Stimulated activated CD8-positive, alpha-beta memory T cell treated with anti-CD3 and anti-CD28 coated beads, Interleukin-4, amount 100 ng/mL, for 1 hour (primary cell): ENCODE measurements at places on chromosomes 7 and 10.

- peak; percentile 26 for DNase-seq
These were observed 78.6 kb upstream of the C10orf90 start for GRCh38 chr10:126749015-126749655.

DNA sequence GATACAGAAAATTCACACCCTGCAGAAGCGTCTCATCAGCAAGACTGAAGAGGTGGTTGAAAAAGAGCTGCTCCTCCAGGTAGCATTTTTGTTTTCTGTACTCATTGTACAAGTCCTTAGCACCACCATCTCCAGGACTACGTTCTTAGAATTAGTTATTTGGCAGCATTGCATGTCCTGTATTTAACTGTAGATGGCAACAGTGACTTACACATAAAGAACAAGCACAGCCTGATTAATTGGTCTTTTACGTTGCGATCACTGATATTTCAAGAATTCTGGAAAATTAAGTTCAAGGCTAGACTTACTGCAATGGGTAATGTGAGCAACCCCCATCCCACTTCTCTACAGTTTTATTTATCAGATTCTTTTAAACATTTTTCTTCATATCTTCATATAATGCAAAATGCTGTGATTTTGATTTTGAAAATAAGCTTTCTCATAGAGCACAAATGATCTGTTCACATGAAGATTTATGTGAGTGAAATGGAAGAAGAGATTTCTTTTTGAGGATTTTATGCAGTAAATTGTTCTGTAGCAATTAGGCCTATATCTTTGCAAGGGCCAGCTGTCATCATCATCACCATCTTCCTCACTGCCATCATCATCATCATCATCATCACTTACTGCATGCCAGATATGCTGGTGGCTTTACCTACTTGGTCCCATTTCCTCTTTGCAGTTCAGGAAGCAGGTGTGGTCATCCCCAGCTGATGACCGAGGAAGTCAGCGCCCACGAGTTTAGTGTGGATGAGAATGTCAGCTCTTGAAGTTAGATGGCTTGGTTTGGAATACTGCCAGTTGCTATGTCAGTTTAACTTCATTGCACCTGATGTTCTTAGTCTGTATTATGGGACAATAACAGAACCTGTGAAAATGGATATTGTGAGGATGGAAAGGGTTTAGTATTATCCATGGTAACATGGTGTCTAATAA, 53.4 kb downstream of the CFAP58 start:
- DNase-seq = no peak

DNA sequence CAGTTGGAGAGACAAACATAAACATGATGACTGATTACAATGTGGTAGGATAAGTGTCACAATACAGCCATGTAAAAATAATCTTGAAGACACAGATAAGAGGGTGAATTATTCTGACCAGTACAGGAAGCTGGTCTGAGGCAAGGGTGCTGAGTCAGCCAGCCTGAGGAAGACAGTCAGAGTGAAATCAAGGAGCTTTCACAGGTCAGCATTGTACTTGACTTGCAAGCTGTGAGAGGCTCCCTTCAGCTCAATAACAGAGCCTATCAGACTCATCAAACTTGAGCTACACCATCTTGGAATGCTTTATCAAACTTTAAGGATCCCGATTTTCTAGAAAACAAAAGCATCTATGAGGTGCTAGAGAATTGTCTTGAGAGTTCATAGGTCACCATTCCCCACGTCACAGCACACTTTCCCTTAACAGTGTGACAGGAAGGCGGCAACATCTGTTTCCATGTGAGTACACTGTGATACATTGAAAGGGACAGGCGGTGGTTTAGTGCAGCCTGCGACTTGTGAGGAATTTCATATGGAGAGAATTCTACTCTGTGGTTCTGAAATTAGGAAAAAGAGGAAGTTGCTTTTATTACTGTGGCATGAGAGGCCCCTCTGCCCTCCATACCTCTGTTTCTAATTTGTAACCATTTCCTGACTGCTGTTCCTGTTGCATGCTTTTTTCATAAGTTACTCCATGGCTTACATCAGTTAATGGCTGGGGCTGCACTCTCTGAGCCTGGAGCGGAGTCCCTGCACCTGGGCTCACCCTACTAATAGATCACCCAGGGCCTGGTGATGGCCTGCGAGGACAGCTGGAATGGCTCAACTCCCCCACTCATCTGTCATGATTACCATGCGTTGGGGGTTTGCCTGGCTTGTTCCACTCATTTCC, 417.1 kb downstream of the SUGCT start:
- no peak for DNase-seq

GRCh38 chr10:103168438-103168837, 24.6 kb downstream of the NT5C2 start:
- DNase-seq = no peak

DNA sequence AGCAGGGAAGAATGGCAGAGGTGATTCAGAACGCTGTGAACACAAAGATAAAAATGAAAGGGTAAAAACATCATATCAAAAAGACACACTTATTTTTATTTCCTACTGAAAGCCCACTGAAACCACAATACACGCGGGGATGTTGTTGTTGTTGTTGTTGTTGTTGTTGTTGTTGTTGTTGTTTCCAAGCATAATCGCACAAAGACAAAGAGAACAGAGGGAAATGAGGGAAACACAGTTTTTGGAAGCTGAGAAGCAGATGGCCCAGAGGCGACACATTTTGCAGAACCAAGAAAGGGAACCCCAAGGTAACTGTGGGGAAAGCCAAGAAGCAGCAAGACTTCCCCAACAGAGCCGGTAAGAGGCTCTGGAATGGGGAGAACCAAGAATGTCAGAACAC, 113.9 kb downstream of the PARD3 start:
- DNase-seq = no peak

- no peak for DNase-seq
These were observed 171.9 kb downstream of the OTUD1 start for GRCh38 chr10:23610626-23611307.

- DNase-seq = no peak
These were observed 102.7 kb upstream of the PCDH15 start for GRCh38 chr10:54903745-54904144.

GRCh38 chr7:148746135-148746534, 47.4 kb downstream of the CUL1 start:
- DNase-seq = no peak

- DNase-seq = no peak
These were observed 5.8 kb downstream of the FLNC start for GRCh38 chr7:128835790-128836641.

GRCh38 chr7:48139459-48139858, 31.8 kb upstream of the ABCA13 start:
- DNase-seq = no peak

- DNase-seq = no peak
These were observed 55.3 kb downstream of the NEURL1 start for GRCh38 chr10:103548581-103549348.

DNA sequence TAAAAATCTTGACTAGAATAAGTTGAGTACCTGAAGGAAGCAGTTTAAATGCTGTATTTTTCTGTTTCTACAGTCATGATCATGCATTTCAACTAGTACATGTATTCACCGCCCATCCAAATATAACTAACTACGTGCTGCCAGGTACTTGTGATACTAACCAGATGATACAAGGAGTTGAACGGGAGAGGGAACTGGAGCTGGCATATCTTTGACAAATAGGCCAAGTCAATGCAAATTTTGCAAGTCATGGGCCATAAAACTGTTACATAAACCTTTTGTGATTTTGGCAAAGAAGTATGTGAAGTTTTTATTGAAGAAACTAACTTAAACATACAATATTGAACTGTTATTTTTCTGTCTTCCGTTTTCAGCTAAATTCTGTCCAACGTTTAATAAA, 14.5 kb downstream of the NUP42 start:
- no peak for DNase-seq

- DNase-seq = no peak
These were observed 154.4 kb downstream of the CACNB2 start for GRCh38 chr10:18294633-18295032.

DNA sequence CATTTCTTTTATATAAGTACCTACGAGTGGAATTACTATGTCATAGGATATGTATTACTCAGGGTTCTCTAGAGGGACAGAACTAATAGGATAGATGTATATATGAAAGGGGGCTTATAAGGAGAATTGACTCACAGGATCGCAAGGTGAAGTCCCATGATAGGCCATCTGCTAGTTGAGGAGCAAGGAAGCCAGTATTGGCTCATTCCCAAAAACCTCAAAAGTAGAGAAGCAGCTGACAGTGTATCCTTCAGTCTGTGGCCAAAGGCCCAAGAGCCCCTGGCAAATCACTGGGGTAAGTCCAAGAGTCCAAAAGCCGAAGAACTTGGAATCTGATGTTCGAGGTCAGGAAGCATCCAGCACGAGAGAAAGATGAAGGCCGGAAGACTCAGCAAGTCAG, 59.8 kb downstream of the GALNT17 start:
- DNase-seq = no peak

- no peak for DNase-seq
These were observed 77.6 kb upstream of the LRRC4 start for GRCh38 chr7:128108641-128109423.

- DNase-seq = no peak
These were observed 18.7 kb downstream of the SRRM3 start for GRCh38 chr7:76220185-76221057.

- no peak for DNase-seq
These were observed 4.8 kb upstream of the VIPR2 start for GRCh38 chr7:159149488-159149887.
